Aorta (tissue), 5 donors: ENCODE measurements at places on chromosomes 3 and 15. TPM values are rescaled to one million over a fixed set of nuclear protein-coding genes. Genes with fewer than 3 reads are reported as not detected.

Gene CAV3
- total RNA-seq: not detected

Gene MYH15
- total RNA-seq: 0.03 TPM

Gene FAM81A
- 1.2 TPM for total RNA-seq

Gene PLSCR4
- total RNA-seq: 69.7 TPM

Gene SNUPN
- 16.3 TPM for total RNA-seq

Gene SLC22A13
- total RNA-seq: 1.3 TPM

Gene LRRC57
- 16.8 TPM for total RNA-seq

Gene TUSC7
- total RNA-seq: not detected

Gene USP19
- 54.8 TPM for total RNA-seq

Gene SLC26A6
- 30.7 TPM for total RNA-seq

Gene P2RY13
- total RNA-seq: 2.6 TPM

Gene CEP63
- 29.7 TPM for total RNA-seq

- no peaks in the 10 kb centered on the region for H3K36me3 ChIP-seq
- H3K4me3 ChIP-seq: no peak overlapping the region
- DNase-seq: no peak
- H3K27ac ChIP-seq: no peak overlapping the region
- no peaks in the 10 kb centered on the region for H3K27me3 ChIP-seq
- no peaks in the 10 kb centered on the region for H3K4me1 ChIP-seq
These were observed 75.7 kb upstream of the DPPA4 start for GRCh38 chr3:109413049-109413448.

- no peaks in the 10 kb centered on the region for H3K27me3 ChIP-seq
- DNase-seq: no peak
- H3K27ac ChIP-seq: no peak overlapping the region
- no peak overlapping the region for H3K4me3 ChIP-seq
- no peaks in the 10 kb centered on the region for H3K4me1 ChIP-seq
These were observed 198.0 kb downstream of the EPHB1 start for GRCh38 chr3:134993011-134993410.

- H3K36me3 ChIP-seq: no peaks in the 10 kb centered on the region
- H3K27ac ChIP-seq: no peak overlapping the region
- no peak for DNase-seq
- H3K4me1 ChIP-seq: no peaks in the 10 kb centered on the region
These were observed 130.6 kb downstream of the FAM174B start for GRCh38 chr15:92524874-92525565.

DNA sequence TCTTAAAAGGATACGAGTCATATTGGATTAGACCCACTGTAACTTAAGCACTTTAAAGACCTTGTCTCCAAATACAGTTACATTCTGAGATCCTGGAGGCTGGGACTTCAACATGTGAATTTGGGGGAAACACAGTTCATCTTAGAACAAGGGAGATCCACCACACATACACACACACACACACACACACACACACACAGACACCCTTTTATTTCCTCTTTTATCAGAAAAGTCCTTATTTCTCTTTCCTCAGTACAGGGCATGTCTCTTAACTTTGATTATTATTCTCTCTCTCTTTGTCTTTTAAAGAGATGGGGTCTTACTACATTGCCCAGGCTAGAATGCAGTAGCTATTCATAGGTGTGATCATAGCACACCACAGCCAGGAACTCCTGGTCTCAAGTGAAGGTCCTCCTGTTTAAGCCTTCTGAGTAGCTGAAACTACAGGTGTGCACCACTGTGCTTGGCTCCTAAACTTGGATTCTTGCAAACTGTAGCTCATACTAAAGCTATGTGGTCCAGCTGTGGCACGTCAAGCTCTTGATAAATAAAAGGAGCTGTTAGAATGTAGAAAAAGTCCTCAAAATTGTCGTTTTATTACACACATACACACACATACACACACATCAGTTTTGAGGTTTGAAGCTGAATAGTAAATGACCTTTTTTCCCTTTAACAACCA is 7.4 kb downstream of the GOLM2 start:
- H3K27ac ChIP-seq: no peak overlapping the region
- DNase-seq: no peak
- H3K4me1 ChIP-seq: peaks cover 3% of the 10 kb centered on the region
- no peaks in the 10 kb centered on the region for H3K27me3 ChIP-seq

DNA sequence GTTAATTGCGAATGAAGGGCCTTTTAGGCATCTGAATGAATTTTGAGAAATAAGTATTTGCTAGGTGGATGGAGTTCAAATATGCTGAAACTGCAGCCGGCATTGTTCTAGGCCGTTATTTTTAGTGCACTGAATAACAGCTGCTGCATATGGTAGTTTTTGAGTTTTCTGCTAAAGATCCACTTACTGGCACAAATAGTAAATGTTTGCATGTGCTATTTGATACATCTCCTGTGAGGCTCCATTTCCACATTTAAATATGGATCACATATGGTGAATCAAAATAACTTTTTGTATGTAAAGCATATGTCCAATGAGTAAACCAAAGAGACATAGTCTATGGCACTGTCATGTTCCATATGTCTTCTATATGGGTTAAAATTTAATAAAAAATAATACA is 56.7 kb upstream of the CNTN4 start:
- no peak overlapping the region for H3K4me3 ChIP-seq
- no peaks in the 10 kb centered on the region for H3K4me1 ChIP-seq
- H3K27me3 ChIP-seq: no peaks in the 10 kb centered on the region
- no peaks in the 10 kb centered on the region for H3K36me3 ChIP-seq
- DNase-seq: no peak

DNA sequence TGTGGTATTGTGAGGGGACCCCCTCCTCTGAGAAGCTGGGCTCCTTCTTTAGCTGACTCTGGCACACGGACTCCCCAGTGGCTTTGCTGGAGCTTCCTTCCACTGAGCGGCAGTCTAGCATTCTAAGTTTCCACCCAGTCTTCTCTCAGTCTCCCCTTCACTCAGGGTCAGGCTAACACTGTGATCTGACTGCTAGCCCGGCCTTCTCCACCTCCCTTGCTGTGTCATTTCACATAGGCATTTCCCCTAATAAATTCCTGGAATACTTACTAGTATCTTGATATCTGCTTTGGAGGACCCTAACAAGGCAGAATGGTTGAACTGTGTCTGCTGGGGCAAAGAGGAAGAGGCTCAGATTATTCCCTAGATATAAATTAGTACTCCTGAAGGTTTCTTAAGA is 106.2 kb upstream of the THBS1 start:
- H3K27me3 ChIP-seq: no peaks in the 10 kb centered on the region
- no peaks in the 10 kb centered on the region for H3K36me3 ChIP-seq

- DNase-seq: no peak
- H3K36me3 ChIP-seq: no peaks in the 10 kb centered on the region
- no peak overlapping the region for H3K27ac ChIP-seq
- no peak overlapping the region for H3K4me3 ChIP-seq
- peaks cover 5% of the 10 kb centered on the region for H3K4me1 ChIP-seq
These were observed 91.1 kb upstream of the ARL6 start for GRCh38 chr3:97673357-97673997.

DNA sequence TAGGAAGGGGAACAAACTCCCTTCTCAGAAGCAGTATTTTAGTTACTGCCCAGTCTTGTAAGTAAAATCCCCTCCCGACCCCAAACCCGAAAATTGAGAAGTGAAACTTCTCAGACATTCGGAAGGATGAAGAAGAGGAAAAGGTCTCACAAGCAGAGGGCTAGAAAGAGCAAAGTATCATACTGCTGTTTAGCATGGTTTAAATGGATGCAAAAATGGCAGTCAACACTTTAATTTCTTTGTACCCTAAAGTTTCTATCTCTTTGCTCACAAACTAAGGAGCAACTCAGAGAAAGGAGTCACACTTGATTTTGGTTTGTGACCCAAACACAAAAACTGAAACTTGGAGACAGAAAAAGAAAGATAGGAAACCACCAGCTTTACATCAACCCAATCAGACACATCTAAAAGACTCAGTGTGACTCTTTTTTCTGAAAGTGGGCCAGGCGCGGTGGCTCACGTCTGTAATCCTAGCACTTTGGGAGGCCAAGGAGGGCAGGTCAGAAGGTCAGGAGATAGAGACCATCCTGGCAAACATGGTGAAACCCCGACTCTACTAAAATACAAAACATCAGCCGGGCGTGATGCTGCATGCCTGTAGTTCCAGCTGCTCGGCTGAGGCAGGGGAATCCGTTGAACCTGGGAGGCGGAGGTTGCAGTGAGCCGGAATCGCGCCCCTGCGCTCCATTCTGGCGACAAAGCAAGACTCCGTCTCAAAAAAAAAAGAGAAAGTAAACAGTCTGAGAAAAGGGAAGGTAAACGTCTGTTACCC is 63.2 kb upstream of the ATP11B start:
- H3K4me3 ChIP-seq: no peak overlapping the region
- no peaks in the 10 kb centered on the region for H3K36me3 ChIP-seq
- no peaks in the 10 kb centered on the region for H3K4me1 ChIP-seq
- no peak overlapping the region for H3K27ac ChIP-seq
- no peaks in the 10 kb centered on the region for H3K27me3 ChIP-seq

- H3K27ac ChIP-seq: no peak overlapping the region
- no peaks in the 10 kb centered on the region for H3K27me3 ChIP-seq
- DNase-seq: no peak
- H3K4me3 ChIP-seq: no peak overlapping the region
- no peaks in the 10 kb centered on the region for H3K36me3 ChIP-seq
These were observed 52.8 kb upstream of the CRBN start for GRCh38 chr3:3232251-3232650.

DNA sequence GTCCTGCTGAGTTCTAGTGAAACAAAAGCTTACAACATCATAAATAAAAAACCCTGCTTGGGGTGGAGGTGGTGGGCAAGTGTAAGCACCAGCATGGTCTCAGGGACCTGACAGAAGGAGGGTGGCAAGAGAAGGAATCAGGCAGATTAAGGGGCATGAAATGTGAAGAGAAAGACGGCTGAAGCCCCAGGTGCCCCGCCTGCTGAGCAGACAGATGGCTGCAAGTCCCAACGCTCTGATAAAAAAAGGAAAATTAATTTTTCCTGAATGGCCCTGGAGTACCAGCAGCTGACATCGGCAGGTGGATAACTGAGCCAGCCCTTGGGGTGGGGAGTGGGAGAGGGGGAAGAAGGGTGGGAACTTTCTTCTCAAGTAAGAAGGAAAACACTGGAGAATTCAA is 137.9 kb downstream of the XXYLT1 start:
- H3K4me1 ChIP-seq: no peaks in the 10 kb centered on the region
- no peaks in the 10 kb centered on the region for H3K27me3 ChIP-seq
- no peak overlapping the region for H3K4me3 ChIP-seq
- DNase-seq: no peak
- H3K27ac ChIP-seq: no peak overlapping the region
- no peaks in the 10 kb centered on the region for H3K36me3 ChIP-seq

DNA sequence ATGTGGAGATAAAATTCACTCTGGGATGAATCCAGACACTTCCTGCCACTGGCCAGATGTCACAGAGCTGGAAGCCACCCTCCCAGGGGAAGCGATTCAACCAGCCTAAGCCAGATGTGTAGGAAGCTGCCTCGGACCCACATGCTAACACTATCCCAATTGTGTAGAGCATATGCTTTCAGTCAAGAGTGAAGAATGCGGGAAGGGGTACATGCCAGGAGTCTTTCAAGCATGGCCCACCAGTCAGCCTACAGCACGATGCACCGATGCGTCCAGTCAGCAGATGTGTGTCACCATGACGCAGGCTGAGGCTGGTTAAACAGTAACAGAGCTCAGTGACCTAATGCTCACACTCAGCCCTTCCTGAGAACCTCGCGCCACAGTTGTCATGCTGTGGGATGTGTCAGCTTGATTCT is 38.8 kb upstream of the BNC1 start:
- H3K27ac ChIP-seq: no peak overlapping the region
- H3K36me3 ChIP-seq: no peaks in the 10 kb centered on the region
- H3K4me3 ChIP-seq: no peak overlapping the region
- DNase-seq: no peak

DNA sequence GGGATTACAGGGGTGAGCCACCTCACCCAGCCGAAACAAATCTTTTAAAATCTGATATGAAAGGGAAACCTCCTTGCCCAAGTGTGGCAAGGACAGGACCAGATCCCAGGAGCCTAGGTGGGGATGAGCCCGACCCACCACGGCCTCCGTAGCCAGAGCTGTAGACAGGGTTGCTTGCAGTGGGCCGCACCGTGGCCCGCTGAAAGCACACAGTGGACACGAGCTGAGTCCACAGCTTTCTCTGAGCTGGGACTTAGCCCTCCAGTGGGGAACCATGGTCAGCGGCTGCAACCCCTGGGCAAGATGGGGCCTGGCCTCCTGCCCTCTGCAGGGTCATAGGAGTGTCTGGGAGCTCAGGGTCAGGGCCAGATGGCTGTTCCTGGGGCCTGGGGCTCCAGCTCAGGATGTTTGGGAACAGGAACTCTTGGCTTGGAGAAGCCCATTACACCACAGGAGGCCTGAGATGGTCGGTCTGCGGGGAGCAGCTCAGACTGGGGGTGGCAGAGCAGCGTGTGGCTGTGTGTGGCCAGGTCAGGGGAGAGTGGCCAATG is 24.7 kb downstream of the GP9 start:
- H3K27ac ChIP-seq: no peak overlapping the region
- H3K4me3 ChIP-seq: no peak overlapping the region
- peaks cover 3% of the 10 kb centered on the region for H3K4me1 ChIP-seq

- H3K27ac ChIP-seq: no peak overlapping the region
- no peaks in the 10 kb centered on the region for H3K36me3 ChIP-seq
These were observed 383.0 kb downstream of the TBL1XR1 start for GRCh38 chr3:176814285-176814684.

DNA sequence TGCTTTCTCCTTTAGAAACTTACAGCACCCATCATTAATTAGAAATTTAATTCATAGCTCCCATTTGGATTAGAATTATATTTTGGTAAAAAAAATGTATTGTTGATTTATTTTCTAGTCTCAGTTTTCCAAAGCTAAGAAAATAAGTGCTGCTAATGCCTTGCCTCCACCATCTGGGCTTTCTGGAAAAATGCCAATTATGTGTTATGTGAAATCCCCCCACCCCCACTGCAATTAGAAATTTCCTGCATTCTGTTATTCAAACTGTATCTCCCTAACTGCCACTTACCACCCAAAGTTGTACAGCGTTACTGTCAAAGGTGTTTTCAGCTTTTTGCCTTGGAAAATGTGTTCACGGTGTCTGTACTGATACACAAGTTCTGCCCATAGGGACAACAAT is 617.2 kb upstream of the UBE2E2 start:
- no peaks in the 10 kb centered on the region for H3K4me1 ChIP-seq
- H3K36me3 ChIP-seq: no peaks in the 10 kb centered on the region
- no peak for DNase-seq
- H3K4me3 ChIP-seq: no peak overlapping the region
- H3K27me3 ChIP-seq: no peaks in the 10 kb centered on the region

DNA sequence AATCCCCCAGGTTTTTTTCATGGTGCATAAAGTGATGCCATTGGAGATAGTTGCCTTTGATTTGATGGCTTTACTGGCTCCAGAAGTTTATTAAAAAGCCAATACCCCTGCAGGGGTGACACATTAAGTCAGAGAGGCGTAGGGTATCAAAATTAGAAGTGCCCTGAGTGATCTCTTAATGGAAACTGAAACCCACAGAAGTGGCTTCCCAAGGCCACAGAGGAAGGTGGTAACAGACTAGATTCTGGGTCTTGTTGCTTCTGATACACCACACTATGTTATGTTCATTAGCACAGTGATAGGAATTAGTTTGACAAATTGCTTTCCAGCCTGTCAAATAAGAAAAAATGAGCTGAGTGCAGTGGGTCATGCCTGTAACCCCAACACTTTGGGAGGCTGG is 112.3 kb downstream of the IQCH start:
- no peak overlapping the region for H3K4me3 ChIP-seq
- no peaks in the 10 kb centered on the region for H3K27me3 ChIP-seq
